ENCODE measurements at places on chromosomes 11 and 22. TPM values are rescaled to one million over a fixed set of nuclear protein-coding genes. Genes with fewer than 3 reads are reported as not detected.
A peak's percentile ranks its signal among the peaks of the same experiment; 100 is the strongest.

DNA sequence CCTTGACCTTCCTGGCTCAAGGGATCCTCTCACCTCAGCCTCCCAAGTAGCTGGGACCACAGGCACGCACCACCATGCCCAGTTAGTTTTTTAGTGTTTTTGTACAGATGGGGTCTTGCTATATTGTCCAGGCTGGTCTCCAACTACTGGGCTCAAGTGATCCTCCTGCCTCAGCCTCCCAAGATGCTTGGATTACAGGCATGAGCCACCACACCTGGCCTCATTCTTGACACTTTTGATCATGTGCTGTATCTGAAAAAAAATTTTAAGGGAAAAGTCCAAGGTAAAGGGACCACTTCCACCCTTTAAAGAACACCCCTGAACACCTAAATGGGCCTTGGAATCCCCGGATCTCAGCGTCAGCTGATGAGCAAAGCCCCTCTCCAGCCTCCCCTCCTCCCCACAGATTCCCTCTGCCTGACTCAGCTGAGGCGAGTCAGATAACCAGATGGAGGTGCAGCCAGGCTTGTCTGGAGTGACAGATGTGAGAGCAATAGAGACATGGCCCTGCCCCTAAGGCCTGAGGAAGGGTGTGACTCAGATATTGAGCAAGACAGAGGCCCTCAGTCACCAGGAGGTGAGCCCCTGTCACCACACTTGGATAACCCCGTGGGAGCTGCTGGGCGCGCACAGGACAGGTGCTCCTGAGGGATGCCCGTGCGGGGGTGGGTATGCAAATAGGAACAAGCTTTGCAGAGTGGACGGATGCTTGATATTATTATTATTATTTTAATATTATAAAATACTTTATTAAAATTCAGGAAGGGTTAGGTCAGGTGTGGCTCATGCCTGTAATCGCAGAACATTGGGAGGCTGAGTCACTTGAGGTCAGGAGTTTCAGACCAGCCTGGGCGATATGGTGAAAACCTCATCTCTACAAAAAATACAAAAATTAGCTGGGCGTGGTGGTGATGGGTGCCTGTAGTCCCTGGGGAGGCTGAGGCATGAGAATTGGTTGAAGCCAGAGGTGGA is 5.0 kb upstream of the CCDC88B start:
- DNase-seq = no peak

GRCh38 chr11:58524232-58525036 is 16.5 kb upstream of the OR5B21 start:
- DNase-seq = peak; percentile 41

DNA sequence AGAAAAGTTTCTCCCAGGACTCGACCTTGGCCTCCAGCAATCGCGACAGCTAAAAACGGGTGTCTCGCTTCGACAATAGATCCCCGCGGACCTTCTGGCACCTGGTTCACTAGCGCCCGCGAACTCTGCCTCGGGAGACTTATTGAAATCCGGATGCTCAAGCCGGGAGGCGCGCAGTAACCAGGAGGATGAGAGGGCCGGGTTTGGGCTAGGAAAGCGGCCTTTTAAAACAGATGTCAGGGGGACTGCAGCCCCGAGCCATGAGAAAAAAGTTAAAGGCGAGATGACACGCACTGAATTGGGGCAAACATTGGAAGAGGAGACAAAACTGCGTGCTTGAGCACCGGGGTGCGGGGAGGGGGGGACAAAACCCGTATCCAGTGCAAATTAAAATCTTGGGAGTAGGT is 637 bp upstream of the ZBTB16 start:
- DNase-seq = no peak

- no peak for DNase-seq
These were observed 149.8 kb downstream of the TTC17 start for GRCh38 chr11:43508511-43508918.

DNA sequence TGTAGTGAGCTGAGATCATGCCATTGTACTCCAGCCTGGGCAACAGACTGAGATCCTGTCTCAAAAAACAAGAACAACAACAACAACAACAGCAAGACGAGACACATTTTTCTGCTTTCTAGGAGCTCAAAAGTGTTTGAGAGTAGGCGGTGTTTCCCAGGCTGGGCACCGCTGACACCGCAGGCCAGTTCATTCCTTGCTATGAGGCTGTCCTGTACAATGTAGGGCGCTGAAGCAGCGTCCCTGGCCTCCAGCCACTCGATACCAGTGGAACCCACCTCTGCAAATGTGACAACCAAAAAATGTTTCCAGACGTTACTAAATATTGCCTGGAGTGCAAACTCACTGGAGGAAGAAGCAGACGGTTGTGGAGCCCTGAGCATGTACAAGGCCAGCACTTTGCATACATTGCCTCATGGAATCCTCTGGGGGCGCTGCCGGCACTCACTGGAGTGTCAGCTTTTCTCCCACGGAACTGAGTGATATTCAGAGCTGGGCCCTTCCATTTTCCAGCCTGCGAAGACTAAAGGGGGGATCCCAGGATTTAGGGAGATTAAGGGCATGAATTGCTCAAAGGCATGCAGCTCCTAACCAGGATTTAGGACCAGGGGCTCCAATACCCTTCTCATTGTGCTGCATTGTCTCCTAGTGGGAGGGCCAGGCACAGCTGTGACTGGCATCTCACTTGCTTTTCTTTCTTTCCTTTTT is 5.8 kb upstream of the MIEF1 start:
- DNase-seq = peak; percentile 64

DNA sequence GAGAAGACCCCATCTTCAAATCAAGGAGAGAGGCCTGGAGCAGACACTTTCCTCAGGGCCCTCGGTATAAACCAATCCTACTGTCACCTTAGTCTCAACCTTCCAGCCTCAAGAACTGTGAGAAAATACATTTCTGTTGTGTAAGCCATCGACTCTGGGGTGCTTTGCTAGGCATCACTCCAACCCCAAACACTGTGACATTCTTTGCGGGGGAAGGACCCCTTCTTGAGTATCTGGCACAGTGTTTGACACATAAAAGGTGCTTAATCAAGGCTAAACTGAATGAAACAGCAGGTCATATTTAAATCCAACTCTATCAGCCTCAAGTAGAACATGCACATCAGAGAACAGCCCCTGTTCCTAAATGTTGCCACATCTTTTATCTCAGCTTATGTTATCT is 558.1 kb downstream of the INSC start:
- DNase-seq = no peak

- no peak for DNase-seq
These were observed 31.0 kb downstream of the NAP1L4 start for GRCh38 chr11:2961080-2961479.

- no peak for DNase-seq
These were observed 50.5 kb downstream of the POLD3 start for GRCh38 chr11:74642912-74643311.

GRCh38 chr11:10323793-10324170 is 18.9 kb downstream of the ADM start:
- DNase-seq = no peak

DNA sequence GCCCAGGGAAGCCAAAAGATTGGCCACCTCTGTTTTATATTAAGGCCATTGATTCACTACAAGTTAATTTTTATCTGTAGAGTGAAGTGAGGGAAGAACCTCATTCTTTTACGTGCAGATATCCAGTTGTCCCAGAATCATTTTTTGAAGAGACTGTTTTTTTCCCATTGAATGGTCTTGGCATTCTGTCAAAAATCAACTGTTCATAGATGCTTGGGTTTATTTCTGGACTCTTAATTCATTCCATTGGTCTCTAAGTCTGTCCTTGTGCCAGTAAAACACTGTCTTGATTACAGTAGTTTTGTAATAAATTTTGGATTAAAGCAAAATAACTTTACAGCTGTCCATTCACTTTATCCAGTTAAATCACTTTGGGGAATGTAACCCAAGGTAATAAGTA is 26.8 kb downstream of the WBP2NL start:
- no peak for DNase-seq

DNA sequence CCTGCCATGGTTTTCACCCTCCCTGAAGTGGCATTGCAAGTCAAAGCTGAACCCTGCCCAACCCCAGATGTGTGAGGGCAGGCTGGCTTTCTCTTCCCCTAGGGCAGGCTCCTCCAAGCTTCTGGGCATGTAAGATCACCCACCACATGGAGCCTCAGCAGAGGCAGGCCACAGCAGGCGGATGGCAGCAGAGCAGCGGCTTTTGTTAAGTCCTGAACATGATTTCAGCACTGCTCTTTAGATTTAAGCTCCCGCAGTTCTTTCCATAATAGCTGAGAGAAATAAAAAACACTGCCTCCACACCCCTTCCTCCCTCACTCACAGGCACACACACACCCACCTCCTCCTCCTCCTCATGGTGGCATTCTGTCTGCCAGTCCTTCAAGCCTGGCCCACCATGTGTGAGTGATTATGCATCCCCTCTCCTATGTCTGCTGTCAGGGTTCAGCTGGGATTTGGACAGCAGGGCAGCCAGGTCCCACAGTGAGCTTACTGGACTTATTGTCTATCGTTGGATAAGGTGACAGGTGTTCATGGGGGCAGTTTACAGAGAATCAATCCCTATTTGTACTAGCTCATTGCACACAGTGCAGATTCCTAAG is 5.0 kb upstream of the NTM start:
- no peak for DNase-seq

GRCh38 chr11:128632141-128632791 is 44.9 kb upstream of the ETS1 start:
- DNase-seq = no peak

- DNase-seq = no peak
These were observed 37.7 kb upstream of the TFIP11 start for GRCh38 chr22:26549902-26550497.

DNA sequence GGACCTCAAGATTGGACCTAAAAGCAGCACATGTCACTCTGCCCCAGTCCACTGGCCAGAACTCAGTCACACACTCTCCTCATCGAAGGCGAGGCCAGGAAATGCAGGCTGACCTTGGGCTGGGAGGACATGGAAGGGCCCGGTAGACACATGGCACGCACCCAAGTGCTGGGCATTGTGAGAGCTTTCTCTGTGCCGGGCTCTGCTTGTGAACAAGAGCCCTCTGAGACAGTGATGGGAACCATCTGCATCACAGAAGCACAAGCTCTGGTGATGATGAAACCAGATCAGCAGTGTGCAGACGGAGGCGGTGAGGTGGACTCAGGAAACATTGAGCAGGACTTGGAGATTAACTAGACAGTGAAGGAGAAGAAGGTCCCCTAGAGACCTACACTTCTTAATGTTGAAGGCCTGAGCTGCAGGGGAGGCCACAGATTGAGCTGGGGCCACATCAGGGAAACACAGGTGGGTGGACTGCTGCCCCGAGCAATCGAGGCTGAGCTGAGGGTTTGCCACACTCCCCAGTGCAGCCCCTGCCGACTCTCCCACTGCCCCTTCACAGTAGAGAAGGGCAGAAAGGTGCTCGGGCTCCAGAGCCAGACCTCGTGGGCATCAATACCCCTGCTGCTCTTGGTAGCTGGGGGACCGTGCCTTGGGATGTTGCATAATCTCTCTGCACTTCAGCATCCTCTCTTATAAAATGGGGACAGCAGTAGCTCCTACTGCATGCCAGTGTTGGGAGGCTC is 1460.5 kb downstream of the TBC1D22A start:
- DNase-seq = no peak

DNA sequence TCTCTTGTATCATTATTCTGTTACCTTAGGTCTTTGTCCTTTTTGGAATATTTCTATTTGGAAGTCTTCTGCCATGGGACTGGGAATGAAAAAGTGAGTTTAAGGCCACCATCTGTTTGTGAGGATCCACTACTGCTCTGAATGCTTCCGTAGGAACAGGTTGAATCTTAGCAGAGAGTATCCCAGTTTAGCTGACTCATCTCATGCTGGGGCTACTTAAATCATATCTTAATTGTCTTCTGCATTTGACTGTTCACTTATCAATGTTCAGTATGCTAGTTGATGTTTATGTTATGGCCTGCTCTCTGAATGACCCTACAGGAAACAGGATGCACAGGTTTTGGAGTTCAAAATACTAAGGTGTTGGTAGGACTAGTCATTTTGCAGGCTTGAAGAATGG is 1.4 kb upstream of the OR52I2 start:
- DNase-seq = no peak

DNA sequence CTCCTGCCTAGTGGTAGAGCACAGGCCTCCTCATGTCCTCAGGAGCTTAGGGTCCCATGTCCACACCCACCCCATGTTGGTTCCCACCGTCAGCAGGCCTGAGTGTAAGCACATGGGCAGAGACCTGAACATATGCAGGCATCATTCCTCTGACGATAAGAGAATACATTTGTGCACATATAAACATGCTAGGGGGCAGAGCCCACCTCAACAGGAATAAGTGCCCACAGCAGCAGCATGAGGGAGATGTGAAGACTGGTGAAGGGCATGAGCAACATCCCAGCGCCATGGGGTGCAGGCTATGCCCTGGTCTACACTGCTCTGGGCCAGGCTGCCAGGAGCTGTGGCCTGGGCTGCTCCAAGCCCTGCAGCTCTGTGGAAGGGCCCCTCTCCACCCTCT is 16.9 kb downstream of the ADORA2A start:
- DNase-seq = no peak

GRCh38 chr11:131771471-131771870 is 401.1 kb downstream of the NTM start:
- no peak for DNase-seq

- DNase-seq = no peak
These were observed 70.0 kb downstream of the EXT2 start for GRCh38 chr11:44165432-44165831.

- no peak for DNase-seq
These were observed 19.1 kb downstream of the ABCC8 start for GRCh38 chr11:17457396-17458173.

DNA sequence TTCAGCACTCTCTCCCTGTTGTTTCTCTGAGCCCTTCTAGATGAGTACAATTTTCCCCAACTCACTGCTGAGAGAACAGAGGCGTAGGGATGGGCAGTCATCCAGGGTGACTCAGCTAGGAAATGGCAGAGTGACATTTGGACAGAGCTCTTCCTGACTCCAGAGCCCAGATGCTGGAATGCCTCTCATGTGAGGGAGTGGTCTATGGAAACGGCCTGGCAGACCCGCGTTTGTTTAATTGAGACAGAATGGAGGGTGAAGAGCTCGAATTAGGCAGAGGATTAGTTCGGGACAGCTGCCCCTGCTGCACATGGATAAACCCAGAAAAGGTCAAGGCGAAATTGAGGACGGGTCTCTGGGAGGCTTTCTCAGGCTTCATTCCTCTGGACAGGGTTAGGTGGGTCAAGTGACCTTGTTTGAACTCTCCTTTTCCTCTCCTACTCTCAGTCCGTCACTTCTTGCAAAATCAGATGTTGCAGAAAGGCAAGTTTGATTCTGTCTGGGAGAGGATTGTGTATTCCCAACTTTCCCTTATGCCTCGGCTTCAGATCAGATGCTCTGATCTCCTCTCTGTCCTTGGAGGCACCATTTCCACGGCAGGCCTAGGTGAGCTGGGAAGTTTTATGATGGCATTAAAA is 7.6 kb upstream of the LMO2 start:
- DNase-seq = no peak

- DNase-seq = no peak
These were observed 801.1 kb downstream of the TBC1D22A start for GRCh38 chr22:47563406-47564157.

CADM1 gene
- total RNA-seq = 1.8 TPM

NAV2 gene
- 4.1 TPM for total RNA-seq

TRIM6 gene
- 1.5 TPM for total RNA-seq

All from activated naive CD8-positive, alpha-beta T cell treated with anti-CD3 and anti-CD28 coated beads, Interleukin-2, amount 10 ng/mL, durations not matched to agents 7 days and 5 days (primary cell).